Activated naive CD4-positive, alpha-beta T cell (primary cell): ENCODE measurements at places on chromosomes 2 and 18.

DNA sequence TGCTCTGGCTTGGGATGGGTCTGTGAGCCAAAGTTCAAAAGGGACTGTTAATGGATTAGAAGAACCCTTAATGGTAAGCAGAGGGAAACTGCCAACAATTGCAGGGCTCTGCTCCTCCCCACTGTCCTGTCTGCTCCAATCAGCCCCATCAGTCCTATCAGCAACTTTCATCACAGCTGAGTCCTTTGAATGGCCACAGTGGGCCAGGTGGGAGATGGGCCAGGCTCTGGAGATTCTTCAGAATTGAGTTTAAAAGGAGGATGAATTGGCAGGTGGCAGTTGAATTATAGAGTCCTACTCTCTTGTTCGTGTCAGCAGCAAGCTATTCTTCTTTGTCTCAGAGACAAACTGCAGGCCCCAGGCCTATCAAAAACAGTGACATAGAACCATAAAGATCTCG, 573.9 kb downstream of the EPHA4 start:
- DNase-seq, result no peak

DNA sequence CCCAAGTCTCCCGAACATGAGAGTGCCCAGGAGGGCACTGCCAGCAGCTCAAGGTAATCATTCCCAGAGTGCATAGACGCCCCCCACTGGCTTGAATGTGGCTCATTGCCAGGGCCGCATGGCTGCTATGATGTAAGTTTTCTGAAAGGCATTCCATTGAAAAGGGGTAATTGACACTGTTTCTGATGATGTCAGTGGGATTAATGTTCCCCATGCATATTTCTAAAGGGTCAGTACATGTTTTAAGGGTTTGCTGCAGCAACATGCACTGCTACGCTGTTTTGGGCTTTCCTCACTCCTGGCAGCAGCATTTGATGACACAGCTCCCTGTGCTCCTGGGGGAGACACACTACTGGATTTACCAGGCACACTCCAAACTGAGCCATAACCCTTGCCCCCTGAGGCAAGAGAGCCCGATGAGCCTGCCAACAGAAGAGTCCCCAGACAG, 36.7 kb downstream of the KIAA2012 start:
- DNase-seq, result no peak

GRCh38 chr2:197929008-197929885, 124.9 kb downstream of the PLCL1 start:
- DNase-seq, result no peak

DNA sequence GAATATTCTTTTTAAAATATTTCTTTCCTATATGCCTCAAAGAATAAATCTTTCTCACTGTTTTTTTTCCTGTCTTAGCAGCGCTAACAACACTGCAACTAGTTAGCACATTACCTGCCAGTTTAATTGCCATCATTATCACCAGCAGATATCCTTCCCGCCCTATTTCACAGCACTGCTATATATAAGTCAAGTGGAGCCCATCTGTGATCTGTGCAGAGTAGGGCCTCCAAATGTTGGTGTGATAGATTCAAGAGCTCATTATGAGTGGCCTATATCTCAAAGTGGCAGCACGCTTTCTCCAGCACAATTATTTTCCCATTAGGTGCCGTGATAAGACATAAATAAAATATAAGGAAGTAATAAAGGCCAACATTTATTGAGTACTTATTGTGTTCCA, 19.8 kb upstream of the RGPD4 start:
- no peak for DNase-seq

- DNase-seq, result no peak
Observed at GRCh38 chr18:36825526-36825925, 3.3 kb downstream of the TPGS2 start.

GRCh38 chr2:96539215-96539920, 2.8 kb downstream of the ARID5A start:
- peak; percentile 51 for DNase-seq

GRCh38 chr2:37585982-37586621, 85.3 kb downstream of the CDC42EP3 start:
- no peak for DNase-seq

DNA sequence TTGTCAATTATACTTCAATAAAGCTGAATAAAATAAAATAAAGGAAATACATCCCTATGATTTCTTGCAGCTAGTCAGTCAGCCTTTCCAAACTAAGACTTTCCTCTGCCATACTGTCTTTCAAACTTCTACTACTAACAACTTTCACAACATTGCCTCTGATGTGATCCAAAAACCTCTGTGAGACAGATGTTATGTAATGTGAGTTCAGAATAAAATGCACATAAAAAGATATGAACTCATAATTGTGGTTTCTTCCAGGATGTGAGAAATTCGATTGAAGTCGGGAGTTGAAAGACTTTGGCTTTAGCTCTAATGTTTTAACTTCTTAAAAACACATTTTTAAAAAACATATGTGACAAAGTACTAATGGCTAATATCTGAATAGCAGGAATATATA, 98.7 kb downstream of the PIGN start:
- no peak for DNase-seq

- DNase-seq, result no peak
Observed at GRCh38 chr2:40364151-40364874, 87.6 kb downstream of the SLC8A1 start.

DNA sequence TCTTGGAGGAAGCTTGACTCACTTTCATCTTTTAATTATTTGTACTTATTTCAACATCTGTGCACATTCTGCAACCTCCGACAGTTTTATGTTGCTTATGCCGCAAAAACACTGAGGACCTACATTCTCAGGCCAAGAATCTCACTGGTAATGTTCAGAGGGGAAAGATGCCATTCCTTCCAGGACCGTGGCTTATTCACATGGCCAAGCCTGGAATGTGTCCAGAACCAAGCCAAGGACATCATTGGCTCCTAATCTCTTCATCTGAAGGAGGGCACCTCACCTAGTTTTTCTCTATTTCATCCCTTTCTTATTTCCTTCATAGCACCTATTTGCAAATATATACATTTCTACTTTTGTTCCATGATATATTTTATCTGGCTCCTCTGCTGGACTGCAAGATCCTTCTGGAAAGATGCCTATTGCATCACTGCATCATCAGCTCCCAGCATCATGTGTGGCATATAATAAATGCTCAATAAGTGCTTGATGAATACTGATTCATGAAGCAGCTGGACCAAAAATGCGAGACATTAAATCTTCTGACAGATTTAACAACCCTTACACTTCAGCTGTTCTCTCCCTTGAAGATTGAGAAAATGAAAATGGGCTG, 377.1 kb downstream of the TNS1 start:
- no peak for DNase-seq

DNA sequence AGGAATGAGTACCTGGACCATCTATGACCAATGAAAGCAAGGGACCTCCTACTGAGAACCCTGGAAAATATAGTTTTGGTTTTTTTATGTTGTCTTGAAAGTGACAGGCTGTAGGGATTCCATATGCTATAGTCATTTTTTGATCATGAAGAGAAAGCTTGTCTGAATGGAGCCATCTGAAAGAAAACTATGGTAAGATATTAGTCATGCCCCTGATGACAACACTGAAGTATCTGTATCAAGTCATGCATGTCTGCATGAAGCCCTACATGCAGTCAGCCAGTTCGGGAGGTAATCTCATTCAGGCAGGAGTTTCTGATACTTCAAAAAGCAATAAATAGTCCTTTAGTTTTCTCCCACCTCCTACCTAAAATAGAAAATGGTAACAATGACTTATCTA, 1042.0 kb downstream of the DPP10 start:
- no peak for DNase-seq

GRCh38 chr2:78676921-78677696, 348.4 kb upstream of the REG3G start:
- DNase-seq, result no peak

- DNase-seq, result no peak
Observed at GRCh38 chr2:55768991-55769390, 75.3 kb upstream of the PNPT1 start.

- no peak for DNase-seq
Observed at GRCh38 chr2:10186868-10187535, 64.5 kb downstream of the RRM2 start.

DNA sequence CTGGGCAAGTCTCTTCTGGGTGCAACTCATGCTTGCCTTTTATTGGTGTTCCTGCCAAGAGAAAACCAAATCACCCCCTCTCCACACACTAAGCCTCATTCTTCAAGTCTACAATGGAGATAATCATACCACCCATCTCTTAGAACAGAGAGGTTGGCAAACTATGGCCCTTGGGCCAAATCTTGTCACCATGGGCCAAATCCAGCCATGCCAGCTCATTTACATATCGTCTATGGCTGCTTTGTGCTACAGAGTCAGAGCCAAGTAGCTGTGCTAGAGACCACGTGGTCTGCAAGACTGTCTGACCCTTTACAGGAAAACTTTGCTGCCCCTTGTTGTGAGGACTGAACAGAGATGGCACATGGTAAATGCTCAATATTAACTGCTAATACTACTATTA, 270.3 kb upstream of the PARD3B start:
- DNase-seq, result no peak

- DNase-seq, result no peak
Observed at GRCh38 chr18:80249217-80250093, 2.1 kb upstream of the PARD6G start.

DNA sequence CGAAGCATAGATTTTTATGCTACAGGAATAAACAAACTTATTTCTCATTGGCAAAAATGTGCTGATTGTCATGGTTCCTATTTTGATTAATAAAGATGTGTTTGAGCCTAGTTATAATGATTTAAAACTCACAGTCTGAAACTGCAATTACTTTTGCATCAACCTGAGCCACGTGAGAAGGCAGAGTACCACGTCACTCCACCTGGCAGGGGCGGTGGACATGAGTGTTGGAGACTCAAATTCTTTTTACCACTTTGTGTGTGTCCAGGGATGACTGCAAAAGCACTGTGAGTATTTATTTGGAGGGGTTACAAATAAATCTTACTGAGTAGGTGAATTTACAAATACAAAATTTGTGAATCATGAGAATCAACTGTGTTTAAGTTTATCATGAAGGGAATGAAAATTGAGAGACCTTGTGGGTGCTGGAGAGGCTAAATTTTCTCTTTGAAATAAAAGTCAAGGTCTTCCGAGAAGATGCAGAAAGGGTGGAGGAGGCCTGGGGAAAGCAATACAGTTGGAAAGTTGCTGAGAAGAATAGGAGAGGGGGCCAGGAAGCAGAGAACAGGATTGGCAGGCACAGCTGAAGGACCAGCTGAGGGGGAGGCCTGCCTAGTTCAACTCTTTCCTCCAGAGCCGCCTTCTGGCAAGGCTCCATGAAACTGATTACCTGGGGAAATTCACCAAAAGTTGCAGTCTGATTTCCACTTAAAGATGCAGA, 316.4 kb downstream of the MYCN start:
- no peak for DNase-seq

DNA sequence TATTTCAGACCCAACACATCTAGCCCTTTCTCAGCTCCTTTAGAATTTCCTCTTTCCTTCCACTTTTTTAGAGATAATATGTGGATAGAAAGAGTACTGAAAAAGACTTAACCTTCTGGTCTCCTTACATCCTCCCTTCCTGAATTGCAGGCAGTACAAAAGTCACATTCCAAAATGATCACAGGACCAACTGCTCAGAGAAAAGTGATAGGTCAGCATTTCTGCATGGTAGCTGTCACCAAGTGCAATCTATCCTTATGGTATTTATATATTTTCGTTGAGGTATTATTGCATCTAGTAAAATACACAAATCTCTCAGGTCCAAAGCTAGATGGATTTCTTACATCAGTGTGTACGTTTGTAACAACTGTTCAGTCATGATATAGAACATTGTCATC, 427.5 kb downstream of the LPIN1 start:
- DNase-seq, result no peak

DNA sequence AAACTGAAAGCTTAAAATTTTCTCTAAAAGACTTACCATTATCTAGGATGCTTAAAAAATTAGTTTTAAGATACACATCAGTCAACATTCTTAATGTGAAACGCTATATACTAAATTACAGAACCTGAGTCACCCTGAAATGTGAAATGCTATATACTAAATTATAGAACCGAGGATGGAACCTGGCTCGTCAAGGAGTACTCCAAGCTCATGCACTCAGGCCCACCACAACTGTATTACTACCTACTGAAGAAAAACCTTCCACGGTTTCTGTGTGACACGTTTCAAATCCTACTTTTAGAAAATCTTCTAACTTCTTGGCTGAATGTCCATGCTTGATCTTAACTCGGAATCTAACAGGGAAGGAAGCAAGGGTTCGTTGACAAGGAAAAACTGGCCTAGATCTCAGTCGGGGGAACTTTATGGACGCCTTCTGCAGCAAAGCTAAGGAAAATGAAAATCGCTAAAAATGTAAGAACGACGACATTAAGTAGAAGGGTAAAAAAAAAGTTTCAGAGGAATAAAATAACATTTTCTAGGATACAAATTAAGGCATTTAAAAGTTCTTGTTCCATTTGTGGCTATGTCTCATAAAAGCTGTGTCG, 1.4 kb downstream of the PRKD3 start:
- no peak for DNase-seq

GRCh38 chr18:59628995-59629394, 68.2 kb downstream of the CCBE1 start:
- no peak for DNase-seq

GRCh38 chr2:121801916-121802315, 46.5 kb downstream of the TSN start:
- DNase-seq, result no peak

- no peak for DNase-seq
Observed at GRCh38 chr18:32775628-32776027, 2.8 kb upstream of the KLHL14 start.

DNA sequence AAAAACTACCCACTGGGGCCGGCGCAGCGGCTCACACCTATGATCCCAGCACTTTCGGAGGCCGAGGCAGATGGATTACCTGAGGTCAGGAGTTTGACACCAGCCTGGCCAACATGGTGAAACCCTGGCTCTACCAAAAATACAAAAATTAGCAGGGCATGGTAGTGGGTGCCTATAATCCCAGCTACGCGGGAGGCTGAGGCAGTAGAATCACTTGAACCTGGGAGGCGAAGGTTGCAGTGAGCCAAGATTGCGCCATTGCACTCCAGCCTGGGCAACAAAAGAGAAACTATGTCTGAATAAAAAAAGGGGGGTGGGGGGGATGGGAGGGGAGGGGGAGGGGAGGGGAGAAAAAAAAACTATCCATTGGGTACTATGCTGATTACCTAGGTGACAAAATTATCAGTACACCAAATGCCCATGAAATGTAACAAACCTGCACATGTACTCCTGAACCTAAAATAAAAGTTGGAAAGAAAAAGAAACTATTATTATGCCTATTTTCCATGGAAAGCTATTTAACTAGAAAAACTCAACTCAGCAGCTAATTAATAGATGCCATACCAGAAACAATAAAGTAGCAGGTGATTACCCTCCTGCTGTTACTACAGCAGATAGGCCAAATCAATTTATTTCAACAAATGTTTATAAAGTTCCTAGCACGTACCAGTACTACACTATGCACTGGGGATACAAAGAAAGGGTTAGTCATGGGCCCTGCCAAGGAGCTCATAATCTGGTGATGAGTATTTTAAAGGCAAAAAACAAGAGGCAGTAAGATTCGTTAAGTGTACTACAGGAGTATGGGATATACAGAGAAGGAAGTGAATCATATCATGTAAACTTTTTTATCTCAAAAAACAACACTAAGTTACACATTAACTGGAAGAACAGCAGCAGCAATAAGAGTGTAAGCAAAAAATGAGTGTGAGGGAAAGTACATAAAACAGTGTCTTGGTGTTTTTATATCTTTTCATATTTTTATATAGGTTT, 112.8 kb upstream of the SLC39A10 start:
- no peak for DNase-seq

- DNase-seq, result no peak
Observed at GRCh38 chr2:174038462-174038861, 73.3 kb upstream of the SP3 start.

GRCh38 chr2:64313398-64313723, 140.6 kb upstream of the LGALSL start:
- no peak for DNase-seq
